ENCODE measurements at places on chromosomes 3 and 15.
A peak's percentile ranks its signal among the peaks of the same experiment; 100 is the strongest.

DNA sequence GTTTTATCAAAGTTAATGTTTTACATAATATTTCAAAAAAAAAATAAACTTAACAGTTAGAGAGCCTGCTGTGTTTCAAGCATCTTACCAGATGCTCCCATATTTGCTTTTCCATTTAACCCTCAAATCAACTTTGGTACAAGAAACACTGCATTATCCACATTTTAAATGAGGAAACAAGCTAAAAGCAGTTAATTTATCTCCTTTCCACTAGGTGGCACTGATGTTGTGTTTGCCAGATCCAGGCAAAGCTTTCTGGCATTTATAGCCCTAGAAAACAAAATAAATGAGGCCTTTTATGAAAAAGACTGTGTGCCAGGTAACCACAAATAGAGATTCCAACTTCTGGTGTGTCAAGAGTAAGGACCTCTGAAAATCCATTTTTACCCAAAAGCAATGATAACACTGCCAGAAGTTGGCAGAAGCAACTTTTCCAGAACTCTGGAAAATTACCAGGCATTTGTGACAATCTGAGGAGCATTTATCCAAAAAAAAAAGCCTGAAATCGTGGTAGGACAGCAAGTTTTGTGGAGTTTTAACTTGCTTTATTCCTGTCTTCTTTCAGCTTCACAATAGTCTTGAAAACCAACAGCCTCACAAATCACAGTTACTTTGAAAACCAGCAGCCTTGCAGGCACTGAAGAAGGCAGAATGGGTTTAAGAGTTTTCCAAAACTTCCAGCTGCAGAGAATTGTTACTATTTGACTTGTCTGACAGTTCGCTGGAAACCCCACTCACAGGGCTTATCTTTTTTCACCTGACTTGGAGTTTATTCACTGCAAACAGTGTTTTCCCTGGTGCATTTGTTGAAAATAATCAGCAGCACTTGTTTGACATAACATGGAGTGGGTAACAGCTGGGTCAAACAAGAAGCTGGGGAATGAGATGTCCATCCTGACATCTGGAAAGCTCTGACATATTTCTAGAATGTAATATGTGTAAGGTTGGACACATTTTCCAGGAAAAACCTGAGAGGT lies 9.2 kb downstream of the FAM162A start:
- DNase-seq, result peak; percentile 35

GRCh38 chr15:43776101-43776717 lies 557 bp downstream of the ELL3 start:
- no peak for DNase-seq

GRCh38 chr15:69395460-69395859 lies 18.7 kb upstream of the KIF23 start:
- DNase-seq, result no peak

- no peak for DNase-seq
Measured at GRCh38 chr3:54960701-54961100, 32.8 kb upstream of the LRTM1 start.

Data from Daoy (cell line).